ENCODE measurements at places on chromosomes 12 and 14. TPM values are rescaled to one million over a fixed set of nuclear protein-coding genes. Genes with fewer than 3 reads are reported as not detected.

DNA sequence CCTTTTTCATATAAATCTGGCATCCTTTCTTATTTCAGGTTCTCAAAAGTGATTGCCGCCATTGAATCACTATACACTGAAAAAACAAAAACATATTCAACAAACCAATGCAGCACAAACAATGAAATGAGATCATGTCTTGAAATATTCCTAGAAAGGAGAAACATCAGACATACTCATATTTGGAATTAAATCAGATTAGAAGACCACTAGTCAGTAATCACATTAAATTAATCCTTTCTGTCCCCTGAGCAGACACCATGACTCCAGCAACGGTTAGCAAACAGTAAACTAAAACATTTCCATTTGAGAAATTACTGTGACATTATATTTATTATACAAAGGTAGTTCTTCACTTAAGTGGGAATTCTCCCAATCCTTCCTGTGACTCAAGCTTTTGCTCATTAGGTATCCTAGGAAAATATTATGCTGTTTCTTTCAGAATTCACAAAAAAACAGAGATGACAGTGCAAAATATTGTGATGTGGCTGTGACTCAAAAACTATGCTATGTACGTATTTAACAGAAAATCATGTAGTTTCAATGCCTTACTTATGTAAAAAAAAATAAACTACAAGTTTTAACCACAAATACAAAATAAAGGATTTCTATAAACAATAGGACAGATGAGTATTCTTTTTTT lies 29.7 kb downstream of the CPNE8 start:
- no peaks in the 10 kb centered on the region for H3K4me1 ChIP-seq
- no peak overlapping the region for H3K4me3 ChIP-seq
- DNase-seq = no peak
- no peak overlapping the region for H3K27ac ChIP-seq
- peaks cover 8% of the 10 kb centered on the region for H3K36me3 ChIP-seq

- peaks cover 4% of the 10 kb centered on the region for H3K4me1 ChIP-seq
- no peaks in the 10 kb centered on the region for H3K27me3 ChIP-seq
- H3K36me3 ChIP-seq = no peaks in the 10 kb centered on the region
- no peak overlapping the region for H3K4me3 ChIP-seq
- no peak overlapping the region for H3K27ac ChIP-seq
- peak; percentile 1 for DNase-seq
These were observed 50.5 kb downstream of the FAM222A start for GRCh38 chr12:109764123-109764522.

GRCh38 chr14:23146351-23146910 lies 27.4 kb upstream of the CEBPE start:
- no peak overlapping the region for H3K27ac ChIP-seq
- no peaks in the 10 kb centered on the region for H3K4me1 ChIP-seq
- H3K36me3 ChIP-seq = no peaks in the 10 kb centered on the region
- no peaks in the 10 kb centered on the region for H3K27me3 ChIP-seq
- no peak overlapping the region for H3K4me3 ChIP-seq

- DNase-seq = peak; percentile 70
- H3K27ac ChIP-seq = no peak overlapping the region
- H3K4me1 ChIP-seq = peaks cover 6% of the 10 kb centered on the region
- H3K4me3 ChIP-seq = no peak overlapping the region
These were observed 12.0 kb downstream of the CLSTN3 start for GRCh38 chr12:7142056-7142644.

GRCh38 chr12:132517740-132518100 lies 27.8 kb downstream of the FBRSL1 start:
- H3K27me3 ChIP-seq = no peaks in the 10 kb centered on the region
- peaks cover 5% of the 10 kb centered on the region for H3K4me1 ChIP-seq
- peaks cover 25% of the 10 kb centered on the region for H3K36me3 ChIP-seq

- H3K27ac ChIP-seq = no peak overlapping the region
- no peak for DNase-seq
- H3K36me3 ChIP-seq = no peaks in the 10 kb centered on the region
- H3K4me1 ChIP-seq = no peaks in the 10 kb centered on the region
- no peak overlapping the region for H3K4me3 ChIP-seq
These were observed 67.9 kb upstream of the RMST start for GRCh38 chr12:97394657-97395056.

DNA sequence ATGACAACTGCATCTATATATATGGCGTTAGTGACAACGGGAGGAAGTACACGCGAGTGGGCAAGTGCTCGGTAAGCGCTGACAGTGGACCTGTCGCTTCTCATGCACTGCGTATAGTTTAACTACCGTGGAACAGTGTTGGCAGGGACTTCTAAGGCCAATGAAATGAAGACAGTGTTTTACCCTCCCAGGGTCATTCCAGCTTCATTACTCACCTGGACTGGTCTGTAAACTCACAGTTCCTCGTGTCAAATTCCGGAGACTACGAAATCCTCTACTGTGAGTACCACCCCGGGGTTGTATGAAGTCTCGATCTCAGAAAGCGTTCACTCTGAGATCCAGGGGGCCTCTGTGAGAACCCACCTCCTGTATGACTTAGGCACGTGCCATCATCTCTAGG lies 129.2 kb upstream of the EVL start:
- H3K27me3 ChIP-seq = no peaks in the 10 kb centered on the region
- no peak overlapping the region for H3K4me3 ChIP-seq
- DNase-seq = no peak
- no peak overlapping the region for H3K27ac ChIP-seq
- H3K36me3 ChIP-seq = no peaks in the 10 kb centered on the region

- no peak overlapping the region for H3K4me3 ChIP-seq
- H3K27ac ChIP-seq = no peak overlapping the region
- H3K4me1 ChIP-seq = peaks cover 8% of the 10 kb centered on the region
These were observed 103.3 kb downstream of the RBM19 start for GRCh38 chr12:113862590-113863454.

DNA sequence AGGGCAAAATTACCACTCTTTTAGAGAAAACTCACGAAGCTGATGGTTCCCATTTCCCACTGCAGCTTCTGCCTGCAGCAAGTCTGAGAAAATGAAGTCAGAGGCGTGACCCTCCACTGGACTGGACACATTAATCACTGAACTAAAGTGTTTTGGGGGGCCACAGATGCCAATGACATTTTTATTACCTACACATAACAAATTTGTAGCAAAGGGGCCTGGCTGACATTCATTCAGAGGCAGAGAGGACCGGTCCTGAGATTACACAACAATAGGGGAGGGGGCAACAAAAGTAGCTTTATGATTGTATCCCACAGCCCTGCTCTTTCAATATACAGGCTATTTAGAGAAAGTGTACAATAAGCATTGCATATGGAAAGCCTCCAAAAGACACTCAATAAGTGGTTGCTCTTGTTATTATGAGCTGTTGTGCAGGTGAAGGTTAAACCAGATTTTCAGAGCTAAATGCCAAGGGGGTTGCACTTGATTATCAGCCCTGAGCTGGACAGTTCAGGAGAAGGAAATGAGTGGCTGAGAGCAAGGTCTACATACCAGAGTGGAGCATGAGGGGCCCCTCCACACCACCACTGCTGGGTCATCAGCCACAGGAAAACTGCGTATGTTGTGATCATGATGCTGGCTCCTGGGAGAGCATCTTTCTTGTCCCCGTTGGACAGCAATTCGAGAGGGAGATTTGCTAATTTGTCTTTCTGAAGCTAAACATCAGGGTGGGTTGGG lies 41.5 kb upstream of the CCDC60 start:
- no peaks in the 10 kb centered on the region for H3K4me1 ChIP-seq
- H3K27ac ChIP-seq = no peak overlapping the region
- no peak overlapping the region for H3K4me3 ChIP-seq
- no peaks in the 10 kb centered on the region for H3K36me3 ChIP-seq
- DNase-seq = no peak

DNA sequence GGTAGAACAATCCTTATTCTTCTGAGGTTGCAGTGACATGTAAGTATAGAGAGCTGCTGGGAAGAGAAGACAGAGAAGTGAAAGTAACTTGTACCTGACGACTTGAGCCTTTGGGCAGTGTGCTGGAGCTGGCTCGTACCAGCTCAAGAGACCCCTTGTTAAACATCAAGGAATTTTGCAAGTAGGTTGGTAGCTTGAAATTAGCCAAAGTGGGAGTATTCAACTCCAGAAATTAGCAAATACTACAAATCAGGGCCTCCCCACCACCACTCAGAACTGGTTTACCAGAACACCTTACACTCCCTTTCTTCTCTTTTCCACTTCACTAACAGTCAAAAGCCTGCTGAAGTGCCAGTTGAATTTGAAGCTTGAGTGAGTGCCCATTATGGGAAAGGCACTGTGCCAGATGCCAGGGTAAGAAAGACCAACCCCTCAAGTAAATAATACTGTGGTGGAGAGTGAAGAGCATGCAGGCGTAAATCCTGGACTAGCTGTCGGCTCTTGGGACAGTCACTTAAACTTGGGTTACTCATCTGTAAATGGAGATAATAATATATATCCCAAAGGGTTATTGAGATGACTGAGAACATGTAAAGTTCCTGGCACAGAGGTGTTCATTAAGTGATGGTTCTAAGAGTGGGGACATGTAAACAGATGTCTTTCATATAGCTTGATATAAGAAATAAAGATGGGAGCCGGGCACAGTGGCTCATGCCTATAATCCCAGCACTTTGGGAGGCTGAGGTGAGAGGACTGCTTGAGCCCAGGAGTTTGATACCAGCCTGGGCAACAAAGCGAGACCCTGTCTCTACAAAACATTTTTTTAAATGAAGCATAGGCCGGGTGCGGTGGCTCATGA lies 27.0 kb upstream of the EID3 start:
- peak overlapping the region; percentile 45 for H3K4me3 ChIP-seq
- peaks cover 9% of the 10 kb centered on the region for H3K4me1 ChIP-seq
- DNase-seq = no peak
- no peak overlapping the region for H3K27ac ChIP-seq
- peaks cover 6% of the 10 kb centered on the region for H3K27me3 ChIP-seq

GRCh38 chr12:47935184-47935583 lies 28.2 kb upstream of the TMEM106C start:
- H3K4me3 ChIP-seq = no peak overlapping the region
- no peaks in the 10 kb centered on the region for H3K36me3 ChIP-seq
- no peaks in the 10 kb centered on the region for H3K4me1 ChIP-seq
- peaks cover 2% of the 10 kb centered on the region for H3K27me3 ChIP-seq
- DNase-seq = no peak

DNA sequence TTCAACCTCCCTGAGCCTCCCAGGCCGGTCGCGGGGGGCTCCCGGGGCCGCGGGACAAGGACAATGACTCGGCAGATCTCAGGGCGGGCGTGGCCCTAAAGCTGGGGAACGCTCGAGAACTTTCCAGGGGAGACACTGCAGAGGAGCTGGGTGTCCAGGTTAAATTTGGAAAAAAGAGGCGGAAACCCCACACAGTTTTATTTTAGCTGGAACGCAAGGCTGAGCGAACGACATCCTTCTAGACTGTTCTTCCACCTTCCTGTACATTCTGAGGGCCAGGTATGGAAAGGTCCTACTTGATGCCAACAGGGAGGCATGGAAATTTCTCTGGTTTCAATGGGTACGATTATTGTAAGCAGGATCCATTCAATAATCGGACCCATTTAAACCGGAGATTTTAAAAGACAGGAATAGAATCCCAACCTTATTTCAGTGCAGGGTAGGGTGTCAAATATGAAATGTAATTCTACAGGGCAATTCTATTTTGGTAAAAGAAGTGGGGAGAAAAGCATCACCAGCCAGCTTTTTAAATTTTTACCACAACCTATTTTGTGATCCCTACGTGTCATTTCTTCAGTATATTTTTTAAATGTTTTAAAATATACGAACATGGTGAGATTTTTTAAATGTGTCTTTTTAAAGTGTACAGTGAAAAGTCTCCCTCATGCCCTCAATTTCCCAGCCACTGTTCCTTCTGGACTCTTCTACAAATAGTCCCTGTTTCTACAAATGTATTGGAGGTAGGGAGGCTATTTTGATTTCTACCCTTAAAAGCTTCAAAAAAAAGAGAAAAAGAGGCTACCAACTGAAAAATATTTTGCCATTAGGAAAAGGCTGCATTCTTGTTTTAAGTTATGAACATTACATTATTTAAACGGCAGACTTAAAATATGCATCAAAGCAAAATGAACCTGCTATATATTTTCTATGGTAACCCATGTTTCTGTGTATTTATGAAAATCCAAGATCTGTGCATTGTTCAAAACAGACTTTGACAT lies 1.1 kb upstream of the UBC start:
- DNase-seq = no peak
- H3K4me3 ChIP-seq = peak overlapping the region; percentile 100
- peak overlapping the region; percentile 100 for H3K27ac ChIP-seq
- H3K27me3 ChIP-seq = peaks cover 12% of the 10 kb centered on the region

DNA sequence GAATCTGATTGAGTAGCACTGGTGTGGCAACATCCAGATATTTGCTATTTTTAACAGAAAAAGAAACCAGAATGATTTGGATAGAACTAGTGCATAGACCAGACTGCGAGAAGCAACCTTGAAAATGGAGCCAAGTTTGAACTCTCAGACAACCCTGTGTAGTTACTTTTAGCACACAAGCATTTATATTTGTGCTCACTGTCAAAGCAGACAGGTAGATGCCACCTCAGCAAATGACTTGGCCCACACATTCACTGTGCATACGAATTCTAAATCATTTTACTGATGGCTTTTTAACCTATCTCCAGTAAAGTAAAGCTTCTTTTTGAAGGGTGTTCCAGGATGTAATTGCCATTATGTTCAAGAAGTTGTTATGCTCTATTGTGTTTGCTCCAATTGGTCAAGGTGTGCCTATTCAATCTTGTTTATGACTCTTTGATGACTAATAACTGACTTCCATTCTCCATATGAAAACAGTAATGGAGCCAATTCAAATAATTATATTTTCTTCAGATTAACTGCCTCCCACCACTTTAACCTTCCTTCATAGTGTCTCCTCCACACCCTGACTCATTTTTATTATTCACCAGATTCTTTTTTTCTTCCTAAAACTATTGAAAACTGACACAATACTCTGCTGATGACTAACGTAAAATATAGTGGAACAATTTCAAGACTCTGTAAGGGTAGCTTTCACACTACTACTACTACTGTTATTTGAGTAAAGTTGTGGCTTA lies 138.5 kb downstream of the CCER1 start:
- no peak for DNase-seq
- no peak overlapping the region for H3K27ac ChIP-seq
- H3K27me3 ChIP-seq = no peaks in the 10 kb centered on the region
- H3K36me3 ChIP-seq = no peaks in the 10 kb centered on the region
- no peak overlapping the region for H3K4me3 ChIP-seq

DNA sequence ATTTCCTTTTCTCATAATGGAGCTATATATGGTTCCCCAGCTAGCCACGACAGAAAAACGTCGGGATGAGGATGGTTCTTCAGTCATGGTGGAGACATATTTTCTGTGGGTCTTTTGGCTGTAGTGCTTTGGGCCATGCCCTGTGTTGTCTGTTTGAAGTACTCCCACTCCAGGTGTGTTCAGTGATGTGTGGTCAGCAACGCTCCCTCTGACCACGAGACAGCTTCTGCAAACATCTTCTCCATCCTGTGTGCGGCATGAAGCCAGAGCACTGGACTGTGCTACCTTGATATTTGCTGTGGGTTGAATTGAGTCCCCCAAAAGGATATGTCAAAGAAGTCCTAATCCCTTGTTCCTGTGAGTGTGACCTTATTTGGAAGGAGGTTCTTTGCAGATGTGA lies 931.2 kb downstream of the NRXN3 start:
- no peak for DNase-seq
- H3K27me3 ChIP-seq = no peaks in the 10 kb centered on the region
- no peaks in the 10 kb centered on the region for H3K36me3 ChIP-seq
- no peak overlapping the region for H3K4me3 ChIP-seq
- H3K4me1 ChIP-seq = no peaks in the 10 kb centered on the region

LHX5 gene
- total RNA-seq = not detected

RDH16 gene
- 0.26 TPM for total RNA-seq

Measured in activated CD4-positive, alpha-beta memory T cell treated with anti-CD3 and anti-CD28 coated beads for 36 hours (primary cell).